ENCODE measurements at places on chromosomes 5 and 9.

GRCh38 chr5:143413958-143414669 lies 10.6 kb upstream of the NR3C1 start:
- no peak for DNase-seq

GRCh38 chr5:158747816-158748432 lies 351.8 kb downstream of the EBF1 start:
- no peak for DNase-seq

DNA sequence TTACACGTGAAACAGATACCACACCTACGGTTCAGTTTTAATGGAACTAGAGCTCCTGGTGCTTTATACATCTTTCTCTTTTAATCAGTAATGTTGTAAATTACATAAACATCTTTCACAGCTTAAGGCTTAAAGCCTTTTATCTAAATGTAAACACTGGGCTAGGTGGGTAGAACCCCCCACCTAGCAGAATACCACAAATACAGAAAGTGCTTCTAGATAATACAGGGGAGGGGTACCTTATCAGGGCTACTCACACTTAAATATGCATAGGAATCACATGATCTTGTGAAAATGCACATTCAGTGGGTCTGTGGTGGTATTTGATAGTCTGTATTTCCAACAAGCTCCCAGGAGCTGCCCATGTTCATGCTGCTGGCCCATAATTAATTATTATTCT lies 256.4 kb upstream of the TARS1 start:
- DNase-seq: no peak

- DNase-seq: no peak
Observed at GRCh38 chr9:13487071-13487470, 207.6 kb upstream of the MPDZ start.

GRCh38 chr9:93480262-93480661 lies 26.9 kb upstream of the FAM120AOS start:
- no peak for DNase-seq

- DNase-seq: no peak
Observed at GRCh38 chr5:168195110-168195509, 96.3 kb upstream of the WWC1 start.

DNA sequence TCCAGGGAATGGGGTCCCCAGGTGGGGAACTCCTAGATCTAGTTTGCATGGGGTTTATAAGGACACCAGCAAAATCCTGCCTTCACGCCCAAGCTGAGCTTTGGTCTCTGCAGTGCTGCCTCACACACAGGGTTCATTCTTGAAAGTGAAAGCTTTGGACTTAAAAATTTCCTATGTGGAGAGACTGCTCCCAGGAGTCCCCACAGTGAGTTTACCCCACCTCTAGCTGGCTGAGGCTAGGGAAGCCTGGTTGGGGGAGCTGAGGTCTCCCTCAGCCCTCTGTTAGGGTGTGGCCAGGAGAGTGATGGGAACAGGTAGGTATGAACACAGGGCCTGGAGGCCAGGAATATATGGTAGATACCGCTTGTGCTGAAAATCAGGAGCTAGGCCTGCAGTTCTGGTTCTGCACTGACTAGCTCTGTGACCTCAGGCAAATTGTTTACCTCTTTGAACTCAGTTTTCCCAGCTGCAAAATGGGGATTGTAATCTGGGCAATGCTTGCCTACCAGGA lies 41.5 kb upstream of the LARP1 start:
- no peak for DNase-seq

DNA sequence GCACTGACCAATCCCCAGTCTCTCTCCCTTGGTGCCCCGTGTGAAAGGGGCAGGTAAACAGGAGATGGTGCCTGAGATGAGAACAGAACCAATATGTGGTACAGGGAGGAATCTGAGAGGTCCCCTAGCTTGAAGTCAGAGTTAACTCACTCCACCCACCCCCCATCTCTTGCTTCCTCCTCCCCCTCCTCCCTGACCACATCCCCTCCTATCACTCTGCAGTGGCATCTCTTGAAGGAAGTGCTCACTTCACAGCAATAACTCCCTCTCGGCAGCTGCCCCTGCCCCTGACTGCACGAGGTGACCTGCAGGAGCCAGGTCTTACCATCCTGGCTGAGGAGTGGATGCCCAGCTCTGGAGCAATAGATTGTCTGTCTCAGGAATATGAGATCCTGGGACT lies 224.0 kb downstream of the GAS1 start:
- no peak for DNase-seq

DNA sequence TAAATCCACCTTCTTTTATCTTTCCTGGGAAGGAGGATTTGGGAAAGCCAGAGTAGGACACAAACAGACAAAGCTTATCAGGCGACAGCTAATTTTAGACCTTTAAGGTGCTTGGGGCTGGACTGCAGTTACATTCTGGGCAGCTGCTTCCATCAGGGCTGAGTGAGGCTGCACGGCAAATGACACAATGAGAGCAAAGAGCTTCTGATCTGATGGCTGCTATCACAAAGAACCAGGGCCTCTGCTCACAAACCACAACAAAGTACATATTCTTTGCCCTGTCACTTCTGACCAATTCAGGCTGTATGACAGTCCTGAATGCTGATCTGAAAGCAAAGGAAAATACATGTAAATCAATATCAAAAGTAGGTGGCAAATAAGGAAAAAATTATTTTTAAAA lies 93.1 kb downstream of the MRPS27 start:
- DNase-seq: no peak

GRCh38 chr9:114897196-114897595 lies 33.2 kb downstream of the TNFSF8 start:
- no peak for DNase-seq

- DNase-seq: peak; percentile 98
Observed at GRCh38 chr9:121498150-121498486, 1.5 kb downstream of the GGTA1 start.

DNA sequence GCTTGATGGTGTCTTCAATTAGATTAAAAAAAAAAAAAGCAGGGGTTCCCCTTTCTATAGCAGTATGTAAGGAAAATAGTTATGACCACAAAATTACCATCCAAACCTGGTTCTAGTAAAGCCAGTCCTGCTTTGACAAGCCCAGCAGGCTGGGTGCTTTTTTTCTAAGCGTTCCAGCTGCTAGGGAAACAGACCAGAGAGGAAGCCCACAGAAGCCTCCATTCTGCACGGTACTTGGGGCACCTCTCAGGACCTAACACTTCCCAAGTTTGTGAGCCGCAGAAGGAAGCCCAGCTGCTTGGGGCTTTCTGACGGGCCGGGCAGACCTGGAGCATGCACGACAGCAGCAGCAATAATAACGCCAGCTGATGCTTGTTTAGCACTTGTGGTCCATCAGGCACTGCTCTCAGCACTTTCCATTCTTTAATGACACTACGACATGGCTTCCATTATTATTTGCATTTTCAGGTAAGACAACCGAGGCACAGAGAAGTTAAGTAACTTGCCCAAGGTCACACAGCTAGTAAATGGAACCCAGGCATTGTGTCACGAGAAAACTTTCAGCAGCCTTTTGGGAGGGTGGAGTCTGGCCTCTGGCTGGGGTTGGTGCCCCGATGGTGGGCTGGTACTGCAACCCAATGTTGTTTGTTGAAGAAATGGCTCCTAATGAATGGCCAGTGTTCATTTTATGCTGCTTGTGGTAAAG lies 15.4 kb downstream of the LMX1B start:
- no peak for DNase-seq

GRCh38 chr5:73205305-73205704 lies 32.3 kb downstream of the TMEM174 start:
- no peak for DNase-seq

DNA sequence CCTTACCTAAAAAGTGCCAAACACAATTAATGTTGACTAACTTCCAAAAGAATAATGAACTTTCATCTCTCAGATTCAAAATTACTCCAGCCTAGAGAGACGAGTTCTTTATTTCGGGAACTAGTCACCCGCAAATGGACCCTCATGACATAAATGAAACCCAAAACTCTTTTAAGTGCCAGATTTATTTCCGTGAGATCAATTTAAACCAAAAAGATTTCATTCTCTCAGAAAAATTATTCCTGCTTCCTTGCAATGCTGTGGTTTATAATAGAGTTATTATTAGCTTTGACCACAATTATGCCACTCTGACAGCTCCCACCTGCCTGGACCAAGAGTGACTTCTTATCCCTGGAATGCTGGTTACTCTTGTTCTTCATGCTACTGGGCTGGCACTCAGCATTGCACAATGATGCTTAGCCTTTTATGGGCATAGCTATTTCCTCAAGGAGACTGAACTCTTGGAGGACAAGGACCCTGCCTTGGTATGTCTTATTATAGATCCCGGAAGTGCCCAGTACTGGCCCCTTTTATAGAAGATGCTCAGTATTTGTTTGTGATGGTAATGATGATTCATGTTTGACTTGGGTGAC lies 183.5 kb downstream of the SNX18 start:
- DNase-seq: peak; percentile 45

DNA sequence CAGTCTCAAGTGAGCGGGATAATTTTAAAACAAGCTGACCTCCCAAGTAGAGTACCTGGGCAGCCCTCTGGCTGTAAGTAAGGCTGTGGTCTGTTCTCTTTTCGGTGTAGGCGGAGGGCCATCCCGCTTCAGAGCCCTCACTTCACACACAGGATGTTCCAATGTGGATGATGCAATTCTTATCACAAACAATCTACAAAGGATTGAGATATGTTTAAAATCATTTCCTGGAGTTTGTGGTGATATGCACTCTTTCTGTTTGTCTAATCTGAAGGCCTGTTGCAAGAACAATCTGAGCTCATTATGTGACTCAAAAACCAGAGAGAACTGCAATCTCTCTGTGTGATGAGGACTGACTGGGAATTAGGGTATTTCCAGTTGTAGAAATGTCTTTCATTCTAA lies 42.5 kb downstream of the ITGA2 start:
- DNase-seq: peak; percentile 59

GRCh38 chr9:133166392-133166791 lies 2.7 kb upstream of the GBGT1 start:
- DNase-seq: no peak

- DNase-seq: no peak
Observed at GRCh38 chr5:78508186-78508765, 140.3 kb downstream of the LHFPL2 start.

- no peak for DNase-seq
Observed at GRCh38 chr5:132836852-132837251, 6.4 kb upstream of the SHROOM1 start.

DNA sequence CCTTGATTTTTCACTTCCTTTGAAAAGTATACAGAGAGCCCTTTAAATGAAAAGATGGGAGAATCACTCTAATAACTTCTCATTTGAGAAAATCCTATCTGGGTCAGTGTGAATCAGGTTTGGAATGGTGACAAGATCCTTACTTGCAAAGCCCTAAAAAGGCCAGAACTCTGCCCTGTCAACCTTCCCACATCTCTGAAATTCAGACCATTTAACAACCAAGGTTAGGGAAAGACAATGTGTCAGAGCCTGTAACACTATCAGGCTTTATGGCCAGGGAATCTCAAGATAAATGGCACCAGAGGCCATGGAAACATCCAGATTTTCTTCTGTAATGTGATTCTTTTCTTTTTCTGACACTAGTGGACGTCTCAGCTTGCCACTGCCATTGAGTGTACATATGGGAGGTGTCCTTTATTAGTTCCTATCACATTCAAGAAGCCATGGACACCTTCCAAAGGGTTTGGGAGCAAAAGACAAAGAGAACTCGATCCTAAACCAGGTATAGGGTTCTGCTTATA lies 165.7 kb upstream of the GPR151 start:
- no peak for DNase-seq

DNA sequence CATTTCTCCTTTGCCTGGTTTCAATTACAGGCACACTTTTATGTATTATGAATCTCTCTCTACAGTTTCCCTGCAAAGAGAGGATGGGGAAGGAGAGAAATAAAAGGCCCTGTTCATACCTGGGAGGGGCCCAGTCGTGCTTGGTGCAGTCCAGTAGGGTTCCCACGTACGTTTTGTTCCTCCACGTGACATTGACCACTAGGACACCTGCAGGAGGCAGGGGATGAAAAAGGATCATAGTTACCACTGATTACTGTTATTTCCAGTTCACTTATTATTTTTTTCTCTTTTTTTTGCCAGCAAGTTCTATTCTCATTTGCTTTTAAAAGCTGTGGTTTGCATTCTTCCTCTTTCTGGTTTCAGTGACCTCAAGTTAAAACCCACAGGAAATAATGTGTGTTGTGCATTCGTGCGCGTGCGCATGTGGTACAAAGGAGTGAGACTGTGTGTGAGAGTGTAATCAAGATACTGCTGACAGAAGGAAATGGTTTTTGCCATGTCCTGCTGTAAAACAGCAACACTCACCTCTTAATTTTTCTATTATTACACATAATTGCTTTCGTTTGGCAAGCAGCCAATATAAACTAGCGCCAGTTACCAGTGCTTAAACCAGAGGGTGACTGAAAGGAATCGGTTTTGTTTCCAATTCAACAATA lies 96.8 kb downstream of the ZNF608 start:
- DNase-seq: no peak

- DNase-seq: no peak
Observed at GRCh38 chr9:81669866-81670265, 19.5 kb downstream of the TLE1 start.

DNA sequence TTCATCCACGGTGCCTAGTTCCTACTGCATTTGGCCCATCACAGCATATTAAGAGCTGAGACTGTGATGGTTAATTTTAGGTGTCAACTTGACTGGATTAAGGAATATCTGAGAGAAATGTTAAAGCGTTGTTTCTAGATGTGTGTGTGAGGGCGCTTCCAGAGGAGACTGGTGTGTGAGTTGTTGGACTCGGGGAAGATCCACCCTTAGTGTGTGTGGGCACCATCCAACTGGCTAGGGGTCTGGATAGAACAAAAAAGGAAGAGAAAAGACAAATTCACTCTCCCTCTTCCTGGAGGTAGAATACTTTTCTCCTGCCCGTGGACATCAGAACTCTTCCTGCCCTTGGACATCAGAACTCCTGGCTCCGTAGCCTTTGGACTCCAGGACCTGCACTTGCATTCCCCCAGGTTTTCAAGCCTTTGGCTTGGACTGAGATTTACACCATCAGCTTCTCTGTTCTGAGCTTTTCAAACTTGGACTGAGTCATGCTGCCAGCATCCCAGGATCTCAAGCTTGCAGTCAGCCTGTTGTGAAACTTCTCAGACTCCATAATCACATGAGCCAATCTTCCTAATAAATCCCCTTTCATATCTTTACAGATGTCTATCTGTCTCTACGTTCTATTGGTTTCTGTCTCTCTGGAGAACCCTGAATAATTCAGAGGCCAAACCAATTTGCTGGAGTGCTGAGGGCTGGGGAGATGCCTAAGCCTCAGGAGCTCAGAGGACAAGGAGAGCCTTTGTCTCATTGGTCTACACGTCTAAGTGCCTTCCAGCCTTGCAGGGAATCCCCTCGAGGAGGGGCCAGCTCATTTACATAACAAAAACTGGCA lies 164.5 kb downstream of the DCP2 start:
- DNase-seq: peak; percentile 91

- no peak for DNase-seq
Observed at GRCh38 chr5:87686975-87687374, 274.2 kb upstream of the CCNH start.

- no peak for DNase-seq
Observed at GRCh38 chr5:64900618-64901017, 131.9 kb downstream of the CWC27 start.

GRCh38 chr5:83472508-83473345 lies 1.2 kb downstream of the VCAN start:
- DNase-seq: no peak

GRCh38 chr5:135400866-135401265 lies 1.8 kb upstream of the MACROH2A1 start:
- DNase-seq: no peak
